ENCODE measurements at places on chromosomes 5 and 9. TPM values are rescaled to one million over a fixed set of nuclear protein-coding genes. Genes with fewer than 3 reads are reported as not detected.

SMIM33 gene
- total RNA-seq, result 1.5 TPM

DNA sequence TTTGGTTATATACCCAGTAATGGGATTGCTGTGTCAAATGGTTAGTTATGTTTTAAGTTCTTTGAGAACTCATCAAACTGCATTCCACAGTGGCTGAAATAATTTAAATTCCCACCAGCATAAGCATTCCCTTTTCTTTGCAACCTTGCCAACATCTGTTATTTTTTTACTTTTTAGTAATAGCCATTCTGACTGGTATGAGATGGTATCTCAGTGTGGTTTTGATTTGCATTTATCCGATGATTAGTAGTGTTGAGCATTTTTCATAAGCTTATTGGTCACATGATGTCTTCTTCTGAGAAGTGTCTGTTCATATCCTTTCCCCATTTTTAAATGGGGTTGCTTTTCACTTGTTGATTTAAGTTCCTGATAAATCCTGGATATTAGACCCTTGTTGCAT lies 435.7 kb upstream of the RIOK2 start:
- no peak for DNase-seq

DNA sequence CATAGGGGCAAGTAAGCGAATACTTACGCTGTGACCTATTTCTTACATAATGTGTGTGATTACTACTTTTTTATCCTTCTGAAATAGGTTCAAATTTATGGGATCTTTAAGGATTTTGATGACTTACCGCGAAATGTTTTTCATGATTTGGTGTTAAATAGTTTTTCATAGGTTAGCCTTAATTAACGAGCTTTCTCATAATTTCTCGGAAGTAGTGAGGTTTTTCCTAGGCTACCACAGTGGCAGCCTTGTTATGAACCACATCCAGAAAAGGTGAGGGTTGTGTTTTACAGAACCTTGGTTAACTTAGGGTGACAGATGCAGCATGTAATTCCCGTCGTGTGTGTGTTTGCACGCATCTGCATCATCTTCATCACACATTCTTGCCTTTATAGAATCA lies 1.3 kb downstream of the SH3GL2 start:
- no peak for DNase-seq

WASHC1 gene
- total RNA-seq, result 20.8 TPM

DNA sequence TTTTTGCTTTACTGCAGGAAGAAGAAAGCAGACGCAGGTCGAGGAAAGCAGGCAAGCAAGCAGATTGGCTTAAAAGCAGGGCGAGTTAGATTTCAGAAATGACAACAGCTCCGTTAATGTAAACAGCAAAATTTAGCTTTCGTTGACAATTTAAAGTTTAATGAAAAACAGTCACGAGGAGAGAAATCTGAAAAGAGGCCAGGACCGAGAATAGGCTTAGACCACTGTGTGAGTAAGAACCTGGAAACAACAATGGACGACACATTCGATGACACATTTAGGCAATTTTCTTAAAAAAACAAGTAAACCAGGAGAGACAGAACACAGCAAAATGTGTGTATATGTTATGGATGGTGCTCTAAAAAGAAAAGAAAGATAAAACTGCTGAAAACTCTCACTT lies 155.3 kb downstream of the ISOC1 start:
- DNase-seq, result no peak

DNA sequence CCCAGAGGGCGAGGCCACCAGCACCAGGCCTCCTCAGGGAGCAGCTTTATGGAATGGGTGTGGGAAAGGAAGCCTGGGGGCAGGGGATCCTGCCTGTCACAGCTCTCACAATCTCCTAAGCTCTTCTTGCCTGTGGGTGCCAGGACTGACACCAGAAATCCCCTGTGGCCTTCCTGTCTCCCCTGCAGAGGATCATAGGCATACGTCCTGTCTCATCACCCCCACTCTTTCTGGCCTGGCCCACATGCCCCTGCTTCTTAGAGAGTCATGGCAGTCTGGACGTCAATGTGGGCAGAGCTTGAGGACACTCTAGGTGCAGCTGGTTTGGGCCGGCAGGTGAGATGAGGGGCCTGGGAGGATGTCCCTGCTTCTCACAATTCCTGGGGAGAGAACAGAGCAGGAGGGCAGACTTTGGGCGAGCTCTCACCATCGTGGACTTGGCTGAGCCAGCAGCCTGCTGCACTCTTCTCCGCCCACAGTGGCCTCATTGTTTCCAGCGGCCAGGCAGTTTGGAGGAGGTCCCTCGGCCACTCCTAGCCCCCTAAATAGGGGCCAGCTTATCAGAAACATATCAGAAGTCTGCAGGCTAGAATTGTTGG lies 67.3 kb upstream of the ZFR start:
- no peak for DNase-seq

C6 gene
- not detected for total RNA-seq

Data from activated CD4-positive, alpha-beta memory T cell treated with anti-CD3 and anti-CD28 coated beads for 36 hours (primary cell).